Gastrocnemius medialis (tissue), 4 donors: ENCODE measurements at places on chromosomes 5 and 9. TPM values are rescaled to one million over a fixed set of nuclear protein-coding genes. Genes with fewer than 3 reads are reported as not detected.

GRCh38 chr9:27540502-27540901 lies 10.9 kb upstream of the MOB3B start:
- H3K27me3 ChIP-seq: no peaks in the 10 kb centered on the region
- H3K36me3 ChIP-seq: no peaks in the 10 kb centered on the region
- H3K4me3 ChIP-seq: no peak overlapping the region
- peaks cover 70% of the 10 kb centered on the region for H3K4me1 ChIP-seq
- no peak for DNase-seq
- peak overlapping the region; percentile 92 for H3K27ac ChIP-seq

DNA sequence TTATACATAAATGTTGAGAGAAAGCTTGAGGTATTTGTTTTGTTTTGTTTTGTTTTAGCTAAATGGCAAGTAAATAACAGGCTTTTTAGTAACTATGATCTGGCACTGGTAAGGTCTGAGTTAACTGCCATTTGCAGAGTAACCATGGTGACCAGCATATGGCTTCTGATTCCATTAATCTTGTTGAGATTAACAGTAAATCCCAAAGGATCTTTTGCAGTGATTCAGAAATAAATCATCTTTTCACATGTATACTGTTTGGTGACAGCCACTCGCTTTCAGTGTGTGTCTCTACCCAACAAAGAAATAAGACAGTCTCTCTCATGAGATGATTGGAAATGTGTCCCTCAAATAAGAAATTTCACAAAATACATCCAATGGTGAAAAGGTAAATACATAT lies 235.6 kb downstream of the RAB3C start:
- H3K27me3 ChIP-seq: no peaks in the 10 kb centered on the region
- H3K36me3 ChIP-seq: no peaks in the 10 kb centered on the region

Gene KLF9
- total RNA-seq: 174 TPM

Gene CENPH
- 0.87 TPM for total RNA-seq
